ENCODE measurements at places on chromosomes 3 and 15.
A peak's percentile ranks its signal among the peaks of the same experiment; 100 is the strongest.

DNA sequence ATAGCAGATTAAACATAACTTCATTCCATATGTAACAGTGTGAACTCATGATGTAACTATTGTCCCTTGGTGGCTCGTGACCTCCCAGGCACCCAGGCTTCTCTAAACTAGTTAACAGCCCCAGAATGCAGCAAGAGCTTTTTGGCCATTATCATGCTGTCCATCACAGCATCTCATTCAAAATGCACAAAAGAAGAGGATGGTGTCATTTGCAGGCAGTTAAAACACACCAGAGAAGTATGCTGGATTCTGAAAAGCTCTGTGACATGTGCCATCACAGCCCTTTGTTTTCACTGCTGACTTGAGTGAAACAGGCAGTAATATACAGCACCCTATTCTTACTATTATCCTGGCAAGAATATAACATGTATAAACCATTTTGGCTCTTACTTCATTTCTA lies 117.6 kb upstream of the CHMP2B start:
- no peak for DNase-seq

GRCh38 chr15:37076543-37076942 lies 23.8 kb downstream of the MEIS2 start:
- no peak for DNase-seq

DNA sequence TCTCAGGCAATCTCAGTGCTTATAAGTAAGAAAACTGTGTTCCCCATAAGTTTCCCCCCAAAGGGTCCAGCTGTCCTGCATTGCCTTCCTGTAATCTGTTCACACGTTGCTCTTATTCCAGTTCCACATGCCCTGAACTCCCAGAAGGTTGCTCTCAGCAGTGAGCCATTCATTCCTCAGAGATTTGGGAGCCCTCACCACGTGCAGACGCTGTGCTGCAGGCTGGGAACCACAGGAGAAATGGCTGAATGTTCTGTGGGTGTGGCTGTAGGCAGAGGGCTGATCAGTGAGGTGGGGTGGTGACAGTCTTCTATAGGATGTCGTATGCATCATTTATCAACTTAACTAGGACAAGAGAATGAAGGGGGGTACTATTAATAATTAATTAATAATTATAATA lies 3.3 kb upstream of the THSD4 start:
- no peak for DNase-seq

DNA sequence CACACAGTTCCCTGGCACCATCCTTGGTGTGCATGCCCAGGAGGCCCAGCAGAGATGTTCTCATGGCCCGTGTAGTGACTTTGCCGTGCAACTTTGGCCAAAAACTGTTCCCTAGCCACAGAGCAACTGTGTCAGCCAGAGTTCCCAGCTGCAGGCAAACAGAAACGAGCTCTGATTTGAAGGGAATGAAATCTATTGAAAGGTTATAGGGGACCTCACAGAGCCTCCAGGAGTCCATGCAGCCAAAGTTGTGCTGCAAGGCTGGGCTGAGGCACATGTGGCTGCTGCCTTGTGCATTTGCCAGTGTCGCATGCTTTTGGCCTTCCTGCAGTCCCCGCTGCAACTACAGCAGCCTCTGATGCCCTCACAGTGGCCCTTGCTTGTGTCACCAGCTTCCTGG lies 70.5 kb downstream of the PLXNA1 start:
- no peak for DNase-seq

DNA sequence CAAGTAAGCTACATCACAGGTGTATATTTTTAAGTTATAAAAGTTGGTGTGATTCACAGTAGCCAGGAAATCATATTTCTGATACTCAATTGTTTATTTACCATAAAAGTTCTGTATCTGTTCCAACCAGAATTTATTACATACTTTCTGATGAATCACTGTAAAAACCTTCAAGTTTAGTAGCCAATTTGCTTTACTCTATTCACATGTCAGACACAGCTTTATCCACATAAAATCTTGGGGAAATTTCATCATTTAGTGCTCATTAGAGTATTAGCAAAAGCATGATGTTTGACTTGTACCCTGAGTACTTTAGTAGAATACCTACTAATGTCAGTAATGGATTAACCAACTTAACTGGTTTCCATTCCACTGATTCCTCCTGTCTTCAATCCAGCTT lies 249.8 kb downstream of the POLQ start:
- DNase-seq: no peak

DNA sequence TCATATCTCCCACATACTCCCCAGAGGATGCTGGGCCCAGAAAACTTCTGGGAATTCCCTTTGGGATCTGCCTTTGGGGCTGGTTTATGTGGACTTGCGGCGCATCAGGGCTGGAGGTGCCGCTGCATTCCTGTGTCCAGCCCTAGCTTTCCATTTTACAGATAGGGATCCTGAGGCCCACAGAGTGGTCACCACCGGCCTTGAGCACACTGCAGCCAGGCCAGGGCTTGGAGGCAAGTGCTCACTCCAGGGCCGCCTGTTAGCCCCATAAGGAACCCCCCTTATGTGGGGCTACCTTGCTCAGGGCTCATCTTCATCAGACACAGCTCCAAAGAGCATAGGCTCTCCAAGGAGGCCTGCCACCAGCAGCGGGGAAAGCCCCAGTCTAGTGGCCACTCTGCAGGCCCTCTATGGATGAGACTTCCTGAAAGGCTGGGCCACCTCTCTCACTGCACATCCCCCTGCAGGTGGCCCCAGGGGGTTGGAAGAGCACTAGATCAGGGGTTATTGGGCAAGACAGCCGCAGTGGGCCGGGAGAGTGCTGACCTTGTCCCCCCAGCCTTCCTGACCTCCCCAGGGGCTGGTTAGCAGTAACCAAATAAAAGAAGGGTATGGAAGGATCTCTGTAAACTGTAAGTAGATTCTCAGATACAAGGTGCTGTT lies 9.2 kb upstream of the ATP2B2 start:
- DNase-seq: no peak

DNA sequence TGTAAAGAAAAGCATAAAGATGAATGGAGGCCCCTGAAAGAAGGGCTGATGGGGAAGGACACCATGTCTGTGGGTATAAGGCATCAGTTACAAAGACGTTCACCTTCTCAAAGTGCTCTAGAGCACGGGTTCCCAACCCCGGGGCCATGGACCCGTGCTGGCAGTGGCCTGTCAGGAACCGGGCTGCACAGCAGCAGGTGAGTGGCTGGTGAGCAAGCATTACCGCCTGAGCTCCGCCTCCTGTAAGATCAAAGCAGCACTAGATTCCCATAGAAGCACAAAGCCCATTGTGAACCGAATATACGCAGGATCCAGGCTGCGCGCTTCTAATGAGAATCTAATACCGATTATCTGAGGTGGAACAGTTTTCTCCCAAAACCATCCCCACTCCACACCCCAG lies 25.7 kb downstream of the MYO1E start:
- DNase-seq: no peak

DNA sequence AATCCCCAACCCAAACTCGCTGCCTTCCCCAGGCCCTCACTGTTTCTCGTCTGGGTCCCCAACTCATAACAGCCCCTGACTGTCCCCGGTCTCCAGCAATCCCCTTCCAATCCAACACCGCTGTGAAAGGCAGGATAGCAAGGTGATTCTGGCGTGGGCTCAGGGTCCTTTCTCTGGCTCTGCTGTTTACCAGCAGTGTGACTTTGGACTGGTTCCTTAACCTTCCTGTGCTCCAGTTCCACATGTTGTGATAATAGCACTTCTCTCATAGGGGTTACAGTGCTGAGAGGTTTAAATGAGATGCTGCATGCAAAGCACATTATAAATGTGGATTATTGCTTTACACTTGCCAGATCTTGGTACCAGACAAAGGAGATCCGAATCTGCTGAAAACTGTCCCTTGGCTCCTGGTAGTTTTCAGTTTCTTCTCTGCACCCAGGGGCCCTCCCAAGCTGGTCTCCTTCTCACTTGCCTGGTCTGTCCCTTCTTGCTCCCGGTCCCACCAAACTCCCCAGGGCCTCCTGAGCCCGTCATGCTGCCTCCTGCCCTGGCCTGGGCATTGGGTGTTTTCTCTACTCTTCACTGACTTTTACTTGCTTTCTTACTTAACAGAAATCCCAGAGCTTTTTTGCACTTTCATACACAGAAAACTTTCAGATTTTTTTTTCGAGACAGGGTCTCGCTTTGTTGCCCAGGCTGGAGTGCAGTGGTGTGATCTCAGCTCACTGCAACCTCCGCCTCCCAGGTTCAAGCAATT lies 26.8 kb upstream of the CYP11A1 start:
- no peak for DNase-seq

DNA sequence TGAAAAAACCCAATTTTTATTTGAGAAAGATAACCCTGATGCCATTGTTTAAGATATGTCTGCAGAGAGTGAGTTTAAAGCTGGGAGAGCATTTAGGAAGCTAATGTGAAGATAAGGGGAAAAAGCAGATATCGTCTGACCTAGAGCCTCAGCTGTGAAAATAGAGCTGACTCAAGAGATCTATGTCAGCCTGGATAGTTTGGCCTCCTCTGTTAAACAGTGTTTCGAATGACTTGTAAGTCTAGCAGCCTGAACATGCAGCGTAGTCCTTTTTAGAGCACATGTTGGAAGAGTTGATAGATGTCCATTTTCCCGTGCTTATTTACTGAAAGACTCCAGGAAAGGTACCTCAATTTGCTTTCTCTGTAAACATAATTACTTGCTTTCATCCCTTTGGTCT lies 48.1 kb downstream of the ALCAM start:
- no peak for DNase-seq

GRCh38 chr3:58026598-58026997 lies 18.4 kb downstream of the FLNB start:
- no peak for DNase-seq

DNA sequence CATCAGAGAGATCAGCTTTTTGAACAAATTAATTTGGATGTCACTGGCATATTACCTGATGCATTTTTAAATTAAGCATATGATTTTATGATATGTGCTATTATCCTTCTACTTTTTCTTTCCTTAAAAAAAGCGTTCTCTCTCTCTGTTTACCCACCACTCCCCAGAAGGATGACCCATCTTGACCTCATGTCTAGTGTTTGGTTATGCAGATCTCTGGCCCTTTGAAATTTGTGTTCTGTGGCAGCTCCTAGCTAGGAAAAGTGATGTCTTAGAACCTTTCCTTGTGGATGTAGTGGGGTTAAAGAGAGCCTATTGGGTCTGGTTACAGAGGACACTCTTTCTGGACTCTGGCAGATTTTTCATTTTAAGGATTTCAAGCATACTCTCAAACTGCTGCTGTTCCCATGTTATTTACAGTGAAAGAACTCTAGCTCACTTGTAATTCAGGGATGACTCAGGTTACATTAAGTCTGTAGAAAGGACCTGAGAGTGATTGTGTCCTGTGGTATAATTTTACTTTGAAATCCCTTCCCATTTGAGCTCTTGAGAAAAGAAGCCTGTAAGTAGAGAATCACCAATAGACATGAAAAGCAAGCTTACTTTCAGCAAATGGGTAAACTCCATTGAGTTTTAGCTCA lies 23.8 kb downstream of the ARHGEF26 start:
- DNase-seq: no peak

DNA sequence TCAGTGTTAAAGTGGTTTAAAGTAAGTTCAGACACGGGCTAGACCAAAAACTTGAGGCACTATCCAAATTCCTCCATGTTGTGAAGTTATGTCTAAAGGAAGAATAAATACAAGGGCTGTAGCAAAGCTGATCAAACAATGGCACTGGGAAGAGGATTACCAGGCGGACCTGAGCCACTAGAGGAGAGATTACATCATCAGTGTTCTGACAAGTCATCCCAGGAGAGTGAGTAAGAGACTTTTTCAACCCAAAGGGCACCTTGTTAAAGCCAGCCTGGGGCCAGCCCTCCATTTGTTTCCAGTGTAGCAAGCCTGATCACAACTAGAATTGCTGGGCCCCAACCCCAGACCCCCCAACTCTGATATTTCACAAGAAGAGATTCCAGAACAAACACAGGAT lies 166.9 kb downstream of the DCLK3 start:
- DNase-seq: no peak

DNA sequence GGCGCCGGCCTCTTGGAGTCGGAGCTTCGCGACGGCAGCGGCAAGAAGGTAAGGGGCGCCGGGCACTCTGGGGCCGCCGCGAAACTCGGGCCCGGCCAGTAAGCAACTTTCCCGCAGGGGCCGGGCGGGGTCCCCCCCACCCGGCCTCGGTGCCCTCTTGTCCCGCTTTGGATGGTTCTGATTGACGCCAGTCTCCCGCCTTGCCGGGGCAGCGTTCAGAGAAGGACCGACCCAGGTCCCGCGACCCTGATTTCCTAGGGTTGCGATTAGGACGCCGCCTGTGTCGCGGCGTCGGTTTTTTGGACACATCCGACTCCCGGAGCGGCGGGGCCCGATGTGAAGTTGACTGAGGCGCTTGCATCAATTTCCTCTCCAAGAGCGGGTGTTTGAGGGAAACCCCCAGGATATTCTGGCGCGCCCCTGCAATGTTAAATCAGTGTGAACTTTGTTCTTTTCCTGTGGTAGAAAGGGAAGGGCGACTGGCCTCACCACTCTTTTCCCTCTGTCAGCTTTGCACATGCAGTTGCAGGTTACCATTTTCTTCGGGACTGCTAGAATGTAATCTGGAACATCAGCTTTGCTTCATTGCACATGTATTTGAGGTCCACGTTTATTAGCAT lies 755 bp downstream of the PDE8A start:
- DNase-seq: peak; percentile 65

DNA sequence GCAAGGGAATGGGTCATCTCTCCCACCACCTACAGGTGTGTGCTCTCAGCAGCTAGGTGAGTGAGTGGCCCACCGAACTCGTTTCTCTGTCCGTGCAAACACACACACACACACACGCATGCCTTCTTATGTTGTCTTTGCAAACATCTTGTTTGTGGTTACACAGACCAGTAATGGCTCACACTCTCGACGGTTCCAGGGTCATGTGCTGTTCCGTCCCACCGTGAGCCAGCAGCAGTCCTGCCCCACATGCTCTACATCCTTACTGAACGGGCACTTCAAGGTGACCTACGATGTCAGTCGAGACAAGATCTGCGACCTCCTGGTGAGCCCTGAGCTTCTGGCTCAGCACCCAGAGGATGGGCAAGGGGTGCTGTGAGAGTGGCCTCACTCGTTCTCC lies 4.3 kb downstream of the ITIH1 start:
- peak; percentile 37 for DNase-seq

- DNase-seq: no peak
Measured at GRCh38 chr15:60635507-60636352, 156.8 kb upstream of the ICE2 start.

DNA sequence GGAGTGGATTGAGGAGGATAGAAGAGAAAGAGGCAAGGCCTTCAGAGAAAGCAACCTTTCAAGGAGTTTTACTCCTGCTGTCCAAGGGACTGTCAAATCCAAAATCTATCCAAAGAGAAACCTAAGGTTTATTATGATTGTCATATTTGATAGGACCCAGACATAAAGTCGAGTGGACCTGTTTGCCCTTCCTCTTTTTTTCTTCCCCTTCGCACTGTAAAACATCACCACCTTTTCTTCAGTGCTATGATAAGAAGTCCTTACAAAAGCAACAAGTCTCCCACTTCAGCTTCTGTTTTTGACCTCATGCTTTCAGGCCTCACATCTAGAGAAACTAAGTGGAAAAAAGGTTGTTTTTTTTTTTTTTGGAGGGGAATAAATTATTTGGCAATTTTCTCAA lies 73.0 kb downstream of the TRPC1 start:
- no peak for DNase-seq

GRCh38 chr3:100609305-100609704 lies at the start of gene ADGRG7:
TSS of gene ADGRG7 (plus strand) at chr3:100609601. CDS start at chr3:100609857, 256 bp downstream.
- DNase-seq: no peak

GRCh38 chr3:122907471-122907870 lies 112.6 kb downstream of the SLC49A4 start:
- DNase-seq: no peak

Measured in liver (tissue), 10 donors.